ENCODE measurements at places on chromosomes 3 and 15. TPM values are rescaled to one million over a fixed set of nuclear protein-coding genes. Genes with fewer than 3 reads are reported as not detected.

- H3K27me3 ChIP-seq: no peaks in the 10 kb centered on the region
- H3K4me3 ChIP-seq: no peak overlapping the region
- H3K36me3 ChIP-seq: no peaks in the 10 kb centered on the region
- H3K4me1 ChIP-seq: no peaks in the 10 kb centered on the region
These were observed 6.8 kb downstream of the RARRES1 start for GRCh38 chr3:158725348-158726011.

- H3K27ac ChIP-seq: no peak overlapping the region
- H3K27me3 ChIP-seq: no peaks in the 10 kb centered on the region
- no peaks in the 10 kb centered on the region for H3K36me3 ChIP-seq
- no peak overlapping the region for H3K4me3 ChIP-seq
These were observed 1.7 kb downstream of the GABRG3 start for GRCh38 chr15:26972636-26973035.

PLSCR2 gene
- 0.30 TPM for polyA plus RNA-seq

DNA sequence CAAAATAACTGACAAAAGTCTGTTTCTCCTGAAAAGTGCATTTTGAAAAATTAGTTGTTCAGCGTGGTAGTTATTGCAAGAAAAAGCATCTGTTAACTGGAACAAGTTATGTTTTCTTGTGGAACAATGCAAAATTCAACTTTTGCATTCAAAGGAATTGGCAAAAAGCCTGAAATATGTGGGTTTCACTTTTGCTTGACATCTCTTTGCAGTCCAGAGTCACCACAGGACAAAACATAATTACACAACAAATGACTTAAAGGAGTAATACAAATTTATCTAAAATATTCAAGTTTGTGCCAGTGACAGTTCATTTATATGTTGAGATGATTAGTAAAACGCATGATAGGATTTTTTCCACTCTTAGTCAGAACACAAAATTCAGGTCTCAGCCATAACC, 96.3 kb upstream of the P2RY1 start:
- no peak overlapping the region for H3K4me3 ChIP-seq
- no peaks in the 10 kb centered on the region for H3K36me3 ChIP-seq
- no peak for DNase-seq
- no peaks in the 10 kb centered on the region for H3K4me1 ChIP-seq

DNA sequence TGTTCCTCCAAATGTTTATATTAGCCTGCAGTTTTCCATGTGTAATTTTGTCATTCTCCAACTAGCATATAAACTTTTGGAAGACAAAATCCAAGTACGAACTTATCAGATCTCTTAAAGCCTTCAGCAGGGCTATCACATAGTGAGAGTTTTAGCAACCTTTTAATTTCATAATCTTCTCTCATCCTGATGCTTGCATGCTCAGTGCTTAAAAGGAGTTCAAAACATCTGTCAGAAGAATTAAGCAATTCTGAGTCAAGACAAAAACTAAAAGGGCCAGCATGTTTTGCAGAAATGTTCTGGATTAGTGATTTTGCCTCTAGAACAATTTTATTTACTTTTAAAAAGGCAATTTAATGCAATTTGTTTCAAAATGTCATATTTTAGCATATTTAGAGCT, 73.4 kb upstream of the SLC2A2 start:
- H3K36me3 ChIP-seq: no peaks in the 10 kb centered on the region
- no peak overlapping the region for H3K4me3 ChIP-seq
- DNase-seq: no peak
- no peaks in the 10 kb centered on the region for H3K27me3 ChIP-seq
- H3K27ac ChIP-seq: no peak overlapping the region

- no peaks in the 10 kb centered on the region for H3K27me3 ChIP-seq
- DNase-seq: no peak
- H3K4me3 ChIP-seq: no peak overlapping the region
- H3K36me3 ChIP-seq: no peaks in the 10 kb centered on the region
- no peak overlapping the region for H3K27ac ChIP-seq
These were observed 73.2 kb upstream of the CTXND1 start for GRCh38 chr15:80325206-80325605.

- no peaks in the 10 kb centered on the region for H3K27me3 ChIP-seq
- no peak overlapping the region for H3K4me3 ChIP-seq
- no peaks in the 10 kb centered on the region for H3K4me1 ChIP-seq
- H3K27ac ChIP-seq: no peak overlapping the region
- DNase-seq: no peak
These were observed 86.1 kb downstream of the SAMMSON start for GRCh38 chr3:70085613-70086012.

- peaks cover 5% of the 10 kb centered on the region for H3K36me3 ChIP-seq
These were observed 33.3 kb downstream of the GLB1 start for GRCh38 chr3:33063651-33064051.

ATG3 gene
- polyA plus RNA-seq: 23.3 TPM

- no peaks in the 10 kb centered on the region for H3K4me1 ChIP-seq
- peaks cover 5% of the 10 kb centered on the region for H3K36me3 ChIP-seq
- no peaks in the 10 kb centered on the region for H3K27me3 ChIP-seq
- DNase-seq: no peak
- H3K4me3 ChIP-seq: no peak overlapping the region
- no peak overlapping the region for H3K27ac ChIP-seq
These were observed 17.7 kb downstream of the RBP1 start for GRCh38 chr3:139521816-139522215.

DNA sequence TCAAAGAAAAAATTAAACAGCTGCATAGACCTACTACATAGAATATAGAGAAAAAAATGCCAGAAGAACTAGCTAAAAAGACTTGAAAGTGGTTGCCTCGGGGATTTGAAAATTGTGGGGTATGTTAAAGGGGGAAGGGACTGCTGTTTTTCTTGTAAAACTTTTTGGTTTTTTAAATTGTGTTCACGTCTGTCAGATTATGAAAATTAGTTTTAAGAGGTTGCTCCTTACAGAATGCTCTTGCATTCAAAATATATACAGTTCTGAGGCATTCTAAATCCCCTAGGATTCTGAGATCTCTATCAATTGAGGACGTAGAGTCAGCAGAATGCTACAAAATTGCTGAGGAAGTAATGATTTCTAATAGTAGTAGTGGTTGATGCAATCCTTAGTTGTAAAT, 28.6 kb downstream of the PIAS1 start:
- no peak overlapping the region for H3K27ac ChIP-seq
- H3K36me3 ChIP-seq: no peaks in the 10 kb centered on the region
- no peaks in the 10 kb centered on the region for H3K27me3 ChIP-seq

NLGN1 gene
- polyA plus RNA-seq: 0.99 TPM

GRCh38 chr3:38137615-38138348, 679 bp upstream of the MYD88 start:
- peak overlapping the region; percentile 96 for H3K27ac ChIP-seq
- H3K4me3 ChIP-seq: peak overlapping the region; percentile 93

CISH gene
- polyA plus RNA-seq: 21.5 TPM

GRCh38 chr3:147398813-147399534, 7.4 kb downstream of the ZIC4 start:
- DNase-seq: no peak
- H3K27me3 ChIP-seq: peaks cover 49% of the 10 kb centered on the region
- H3K36me3 ChIP-seq: no peaks in the 10 kb centered on the region

GRCh38 chr3:25677121-25677520, 12.4 kb upstream of the TOP2B start:
- no peak overlapping the region for H3K4me3 ChIP-seq
- H3K36me3 ChIP-seq: no peaks in the 10 kb centered on the region
- no peaks in the 10 kb centered on the region for H3K27me3 ChIP-seq
- no peaks in the 10 kb centered on the region for H3K4me1 ChIP-seq
- no peak overlapping the region for H3K27ac ChIP-seq

MRPS22 gene
- 29.0 TPM for polyA plus RNA-seq

ARMC8 gene
- 14.4 TPM for polyA plus RNA-seq

- H3K36me3 ChIP-seq: no peaks in the 10 kb centered on the region
- no peaks in the 10 kb centered on the region for H3K27me3 ChIP-seq
- H3K4me3 ChIP-seq: no peak overlapping the region
- DNase-seq: no peak
These were observed 249.8 kb downstream of the ALCAM start for GRCh38 chr3:105616374-105617121.

CTXN2 gene
- polyA plus RNA-seq: 0.15 TPM

GRCh38 chr15:27084844-27085243, 113.9 kb downstream of the GABRG3 start:
- H3K4me3 ChIP-seq: no peak overlapping the region
- H3K36me3 ChIP-seq: no peaks in the 10 kb centered on the region
- no peak overlapping the region for H3K27ac ChIP-seq

- DNase-seq: no peak
- H3K4me3 ChIP-seq: no peak overlapping the region
- H3K27me3 ChIP-seq: no peaks in the 10 kb centered on the region
- no peaks in the 10 kb centered on the region for H3K4me1 ChIP-seq
These were observed 106.8 kb upstream of the SLC7A14 start for GRCh38 chr3:170692720-170693119.

TM4SF18 gene
- 6.4 TPM for polyA plus RNA-seq

NUP210 gene
- polyA plus RNA-seq: 12.4 TPM

- H3K36me3 ChIP-seq: no peaks in the 10 kb centered on the region
- no peaks in the 10 kb centered on the region for H3K4me1 ChIP-seq
- DNase-seq: no peak
These were observed 3.0 kb downstream of the MYL3 start for GRCh38 chr3:46860017-46860809.

GRCh38 chr3:8301977-8302735, 199.5 kb upstream of the LMCD1 start:
- no peak for DNase-seq
- H3K36me3 ChIP-seq: no peaks in the 10 kb centered on the region
- no peak overlapping the region for H3K4me3 ChIP-seq
- no peak overlapping the region for H3K27ac ChIP-seq
- H3K27me3 ChIP-seq: no peaks in the 10 kb centered on the region

GRCh38 chr15:59685737-59686297, 3.3 kb downstream of the BNIP2 start:
- no peak overlapping the region for H3K4me3 ChIP-seq
- no peaks in the 10 kb centered on the region for H3K27me3 ChIP-seq
- no peak for DNase-seq
- H3K27ac ChIP-seq: no peak overlapping the region
- no peaks in the 10 kb centered on the region for H3K36me3 ChIP-seq

MUC20 gene
- 28.8 TPM for polyA plus RNA-seq

DNA sequence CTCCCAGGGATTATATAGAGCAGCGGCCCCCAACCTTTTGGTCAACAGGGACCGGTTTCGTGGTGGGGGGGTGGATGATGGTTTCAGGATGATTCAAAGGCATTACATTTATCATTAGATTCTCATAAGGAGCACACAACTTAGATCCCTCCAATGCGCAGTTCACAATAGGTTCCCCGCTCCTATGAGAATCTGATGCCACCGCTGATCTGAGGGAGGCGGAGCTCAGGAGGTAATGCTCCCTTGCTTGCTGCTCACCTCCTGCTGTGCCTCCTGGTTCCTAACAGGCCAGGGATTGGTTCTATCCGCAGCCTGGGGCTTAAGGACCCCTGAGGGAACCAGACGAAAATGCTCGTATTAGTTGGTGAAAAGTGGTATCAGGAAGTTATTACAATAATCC, 1.3 kb upstream of the HACD2 start:
- H3K4me1 ChIP-seq: peaks cover 20% of the 10 kb centered on the region
- peak overlapping the region; percentile 79 for H3K4me3 ChIP-seq
- no peak for DNase-seq

RHOV gene
- 11.9 TPM for polyA plus RNA-seq

CLRN1 gene
- not detected for polyA plus RNA-seq

DNA sequence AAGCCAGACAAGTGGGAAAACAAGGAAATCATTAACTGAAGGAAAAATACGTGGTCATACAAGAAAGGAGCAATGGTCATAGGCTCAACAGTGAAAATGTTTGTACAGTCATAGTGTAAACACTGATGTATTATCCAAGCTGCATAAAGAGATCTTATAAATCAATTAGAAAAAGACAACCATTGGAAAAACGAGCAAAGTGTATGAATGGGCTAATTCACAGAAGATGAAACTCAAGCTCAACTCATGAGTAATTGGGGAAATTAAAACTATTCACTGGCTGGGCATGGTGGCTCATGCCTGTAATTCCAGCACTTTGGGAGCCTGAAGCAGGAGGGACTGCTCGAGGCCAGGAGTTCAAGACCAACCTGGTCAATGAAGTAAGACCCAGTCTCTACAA, 6.4 kb upstream of the IGF2BP2 start:
- no peak overlapping the region for H3K27ac ChIP-seq
- H3K4me1 ChIP-seq: no peaks in the 10 kb centered on the region
- no peak for DNase-seq
- no peaks in the 10 kb centered on the region for H3K36me3 ChIP-seq
- no peak overlapping the region for H3K4me3 ChIP-seq

DNA sequence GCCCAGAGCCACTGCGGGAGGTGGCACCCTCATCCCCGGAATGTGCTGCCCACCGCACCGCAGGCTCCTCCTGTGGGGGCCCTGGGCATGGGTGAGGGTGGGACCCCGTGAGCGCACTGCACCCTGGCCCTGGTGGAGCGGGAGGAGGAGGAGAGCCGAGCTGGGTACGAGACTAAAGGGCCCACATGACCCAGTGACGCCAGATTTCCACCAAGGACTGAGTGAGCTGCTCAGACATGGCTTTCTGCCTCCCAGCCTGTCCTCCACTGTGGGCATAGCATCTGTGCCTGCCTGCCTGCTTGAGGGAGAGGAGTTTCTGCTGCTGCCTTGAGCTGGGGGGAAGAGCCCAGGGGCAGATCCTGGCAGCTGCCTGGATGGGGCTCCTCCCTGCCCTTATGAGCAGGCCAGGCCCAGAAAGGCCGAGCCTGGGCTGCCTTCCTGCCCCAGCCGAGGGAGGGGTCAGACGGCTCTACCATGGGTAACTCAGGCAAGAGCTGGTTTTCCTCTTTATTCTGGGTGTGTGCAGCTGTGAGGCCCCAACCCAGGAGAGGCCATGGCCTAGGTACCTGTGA, 88.4 kb downstream of the VGLL4 start:
- peaks cover 15% of the 10 kb centered on the region for H3K4me1 ChIP-seq
- no peak overlapping the region for H3K4me3 ChIP-seq
- no peaks in the 10 kb centered on the region for H3K27me3 ChIP-seq
- H3K27ac ChIP-seq: no peak overlapping the region
- DNase-seq: no peak

GRCh38 chr3:161914703-161915417, 418.3 kb downstream of the OTOL1 start:
- no peaks in the 10 kb centered on the region for H3K27me3 ChIP-seq
- H3K4me3 ChIP-seq: no peak overlapping the region
- no peaks in the 10 kb centered on the region for H3K4me1 ChIP-seq
- no peaks in the 10 kb centered on the region for H3K36me3 ChIP-seq

GRCh38 chr3:42257007-42257406, 9.0 kb downstream of the CCK start:
- H3K27ac ChIP-seq: no peak overlapping the region
- no peaks in the 10 kb centered on the region for H3K36me3 ChIP-seq
- no peaks in the 10 kb centered on the region for H3K27me3 ChIP-seq
- no peaks in the 10 kb centered on the region for H3K4me1 ChIP-seq

- peaks cover 5% of the 10 kb centered on the region for H3K4me1 ChIP-seq
- H3K27me3 ChIP-seq: no peaks in the 10 kb centered on the region
- no peak overlapping the region for H3K27ac ChIP-seq
- no peak overlapping the region for H3K4me3 ChIP-seq
- no peak for DNase-seq
These were observed 93.2 kb downstream of the UACA start for GRCh38 chr15:70669966-70670658.
